Dorsolateral prefrontal cortex (tissue), 122 donors: ENCODE measurements at places on chromosomes 12 and 14. TPM values are rescaled to one million over a fixed set of nuclear protein-coding genes. Genes with fewer than 3 reads are reported as not detected.
A peak's percentile ranks its signal among the peaks of the same experiment; 100 is the strongest.

Gene TAPBPL
- total RNA-seq: 10.7 TPM

Gene PIK3C2G
- total RNA-seq: 0.62 TPM

Gene DLK1
- not detected for total RNA-seq

Gene TAS2R42
- total RNA-seq: not detected

Gene SERPINA10
- not detected for total RNA-seq

Gene SYNE3
- 13.3 TPM for total RNA-seq

Gene CACNA1C
- 46.9 TPM for total RNA-seq

Gene GRIP1
- 31.1 TPM for total RNA-seq

Gene TRPV4
- total RNA-seq: not detected

Gene IAPP
- total RNA-seq: not detected

Gene CARMIL3
- total RNA-seq: 7.5 TPM

DNA sequence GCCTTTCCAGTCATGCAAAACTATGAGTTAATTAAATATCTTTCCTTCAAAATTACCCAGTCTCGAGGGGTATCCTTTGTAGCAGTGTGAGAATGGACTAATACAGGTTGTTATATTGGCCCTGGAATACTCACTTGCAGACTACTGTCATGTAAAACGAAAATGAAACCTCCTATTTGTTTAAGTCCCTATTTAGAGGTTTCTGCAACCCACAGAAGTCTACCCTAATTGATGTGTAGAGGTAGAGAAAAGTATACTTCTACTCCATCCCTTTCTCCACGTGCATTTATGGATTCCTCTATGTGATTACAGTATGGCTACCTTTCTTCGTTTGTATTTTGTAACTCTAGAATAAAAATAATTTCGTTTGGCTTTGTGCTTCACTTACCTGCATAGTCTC is 371.1 kb downstream of the FSCB start:
- no peak for DNase-seq

DNA sequence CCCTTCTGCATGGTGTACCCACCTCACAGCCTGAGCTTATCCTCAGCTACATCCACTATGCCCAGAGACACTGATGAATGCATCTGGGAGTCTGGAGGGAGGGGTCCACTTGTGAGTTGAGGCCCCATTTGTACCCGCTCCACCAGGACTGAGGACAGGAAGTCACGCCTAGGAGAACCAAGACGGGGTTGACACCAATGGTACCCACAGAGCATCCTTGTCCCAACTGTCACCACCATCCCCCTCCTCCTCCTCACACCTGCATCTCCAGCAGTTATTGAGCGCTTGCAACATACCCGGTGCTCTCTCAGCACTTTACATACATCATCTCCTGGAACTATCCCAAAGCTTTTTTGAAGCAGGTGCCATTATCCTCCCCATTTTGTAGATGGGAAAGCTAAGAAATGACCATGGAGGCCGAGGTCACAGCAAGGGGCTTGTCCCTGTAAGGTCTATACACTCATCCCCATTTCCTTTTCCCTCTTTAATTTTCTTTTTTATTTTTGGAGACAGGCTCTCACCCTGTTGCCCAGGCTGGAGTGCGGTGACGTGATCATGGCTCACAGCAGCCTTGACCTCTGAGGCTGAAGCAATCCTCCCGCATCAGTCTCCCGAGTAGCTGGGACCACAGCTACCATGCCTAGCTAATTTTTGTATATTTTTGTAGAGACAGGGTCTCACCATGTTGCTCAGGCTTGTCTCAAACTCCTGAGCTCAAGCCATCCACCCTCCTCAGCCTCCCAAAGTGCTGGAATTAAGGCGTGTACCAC is 31.7 kb downstream of the DGLUCY start:
- no peak for DNase-seq

GRCh38 chr12:16150276-16150675 is 127.2 kb downstream of the SLC15A5 start:
- DNase-seq: no peak

DNA sequence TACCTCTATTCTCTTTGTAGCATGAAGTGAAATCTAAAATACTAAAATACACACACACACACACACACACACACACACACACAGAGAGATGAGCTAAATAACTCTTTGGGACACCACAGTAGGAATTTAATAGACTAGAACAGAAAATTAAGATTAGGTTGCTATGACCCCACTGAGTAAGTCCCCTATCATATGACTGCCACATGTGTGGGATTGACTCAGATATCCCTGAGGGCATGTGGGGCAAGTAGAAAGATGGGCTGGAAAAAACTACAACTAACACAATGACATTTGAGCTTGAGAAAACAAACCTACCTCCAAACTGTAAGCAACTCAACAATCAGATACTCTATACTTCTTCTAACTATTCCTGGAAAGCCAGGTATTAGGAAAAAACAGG is 27.0 kb downstream of the SLC25A21 start:
- DNase-seq: no peak

DNA sequence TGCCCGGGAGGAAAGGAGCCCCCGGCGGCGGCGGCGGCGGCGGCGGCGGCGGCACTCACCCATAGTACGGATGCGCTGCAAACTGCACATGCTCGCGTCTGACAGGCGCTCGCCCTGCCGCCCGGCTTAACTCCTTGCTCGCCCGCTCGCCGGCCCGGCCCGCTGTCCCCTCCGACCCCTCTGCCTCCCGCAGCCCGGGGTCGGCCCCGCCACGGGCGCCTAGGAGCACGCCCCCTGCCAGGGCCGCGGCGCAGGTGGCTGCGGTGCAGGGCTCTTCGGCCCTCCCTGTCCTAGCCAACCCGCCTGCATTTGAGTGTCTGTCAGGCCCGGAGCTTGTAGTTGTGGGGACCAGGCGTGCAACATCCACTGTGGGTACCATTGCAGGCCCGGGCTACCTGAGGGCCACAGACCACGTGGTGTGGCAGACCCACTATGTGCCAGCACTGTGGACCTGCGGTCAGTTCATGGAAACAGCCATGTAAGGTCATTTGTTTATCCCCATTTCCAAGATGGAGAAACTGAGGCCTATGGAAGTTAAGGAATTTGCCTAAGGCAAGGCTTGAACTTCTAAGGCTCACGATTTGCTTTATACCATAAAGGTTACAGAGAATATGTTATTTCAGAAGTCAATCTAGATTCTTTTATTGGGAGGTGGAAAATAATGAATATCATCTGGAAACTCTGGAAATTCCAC is 17.6 kb upstream of the PLEKHH1 start:
- no peak for DNase-seq

GRCh38 chr12:103197725-103198388 is 240.4 kb downstream of the ASCL1 start:
- DNase-seq: no peak

- DNase-seq: no peak
These were observed 146.5 kb downstream of the TTC7B start for GRCh38 chr14:90669731-90670130.

DNA sequence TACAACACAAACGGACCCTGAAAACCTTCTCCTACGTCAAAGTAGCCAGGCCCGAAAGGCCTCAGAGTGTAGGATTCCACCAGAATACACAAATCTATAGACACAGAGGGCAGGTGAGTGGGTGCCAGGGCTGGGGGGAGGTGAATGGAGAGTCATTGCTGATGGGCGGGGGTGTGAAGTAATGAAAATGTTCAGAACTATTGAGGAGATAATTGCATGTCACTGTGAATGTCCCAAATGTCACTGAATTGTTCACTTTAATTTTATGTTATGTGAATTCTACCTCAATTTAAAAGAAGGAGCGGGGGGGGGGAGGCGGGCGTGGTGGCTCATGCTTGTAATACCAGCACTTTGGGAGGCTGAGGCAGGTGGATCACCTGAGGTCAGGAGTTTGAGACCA is 36.0 kb downstream of the P2RX4 start:
- no peak for DNase-seq

DNA sequence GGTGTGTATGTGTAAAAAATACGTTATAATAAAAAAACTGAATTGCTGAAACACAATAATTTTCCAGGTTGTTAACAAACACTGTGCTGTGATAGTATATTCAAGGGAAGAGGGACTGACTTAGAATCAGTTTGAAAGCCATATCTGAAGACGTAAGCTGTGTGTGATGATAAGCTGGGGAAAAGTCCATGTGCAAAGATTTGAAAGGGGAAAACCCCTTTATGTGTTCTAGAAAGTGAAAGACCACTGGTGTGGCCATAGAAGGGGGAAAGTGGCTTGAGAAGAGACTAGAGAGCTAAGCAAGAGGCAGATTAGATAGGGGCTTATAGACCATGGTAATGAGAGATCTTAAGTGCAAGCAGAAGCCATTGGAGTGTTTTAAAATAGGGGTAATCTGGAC is 195.9 kb upstream of the GZMB start:
- DNase-seq: no peak

DNA sequence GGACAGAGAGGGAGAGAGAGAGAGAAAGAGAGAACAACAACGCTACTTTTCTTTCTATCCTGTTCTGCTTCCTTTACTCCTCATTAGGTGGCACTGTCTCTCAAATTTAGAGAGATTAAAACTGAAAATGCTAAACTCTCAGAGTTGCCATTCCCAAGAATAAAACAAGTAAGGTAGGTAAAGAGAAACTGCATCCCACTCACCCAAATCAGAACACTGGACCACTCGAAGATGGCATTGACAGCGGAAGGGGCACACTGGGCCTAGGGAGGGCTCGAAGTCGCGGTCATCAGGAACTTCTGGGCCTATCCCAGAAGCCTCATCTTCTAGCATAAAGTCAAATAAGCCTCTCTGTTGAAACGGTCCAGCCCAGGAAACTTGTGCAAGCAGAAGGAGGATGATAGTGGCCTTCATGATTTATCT is 4.5 kb downstream of the DCN start:
- DNase-seq: no peak

DNA sequence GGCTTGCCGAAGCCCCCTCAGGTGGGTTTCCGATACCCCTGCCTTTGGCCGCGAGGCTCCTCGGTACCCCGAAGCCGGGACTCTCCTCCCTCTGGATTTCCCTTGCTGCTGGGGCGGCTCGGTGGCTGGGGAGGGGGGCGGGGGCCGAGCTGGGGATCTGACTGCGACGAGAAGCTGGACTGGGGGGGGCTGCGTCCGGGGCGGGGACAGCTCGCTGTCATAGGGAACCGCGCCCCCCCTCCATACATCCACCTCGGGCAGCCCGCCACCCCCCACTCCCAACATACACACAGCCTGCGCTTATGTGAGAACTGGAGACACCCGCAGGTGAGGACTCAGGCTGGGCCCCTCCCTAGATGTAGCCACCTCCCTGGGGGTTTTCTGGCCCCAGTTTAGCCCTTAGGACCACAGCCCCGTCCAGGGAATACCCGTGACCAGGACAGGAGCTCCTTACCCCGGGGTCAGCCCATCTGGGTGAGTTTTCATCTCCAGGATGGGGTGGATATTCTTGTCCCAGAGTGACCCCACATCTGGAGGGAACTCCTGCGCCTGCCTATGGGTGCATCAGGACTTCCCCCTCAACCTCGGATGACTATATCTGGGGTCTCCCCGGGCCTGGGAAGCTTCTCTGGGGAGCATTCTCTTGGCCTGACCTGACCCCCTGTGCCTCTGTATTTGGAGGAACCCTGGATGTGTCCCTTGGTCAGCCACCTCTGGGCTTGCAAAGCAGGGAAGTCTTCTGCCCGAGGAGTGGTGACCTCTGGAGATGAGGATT is 687 bp downstream of the ASIC1 start:
- peak; percentile 37 for DNase-seq

- peak; percentile 43 for DNase-seq
These were observed 3.3 kb downstream of the CD4 start for GRCh38 chr12:6792522-6793201.

GRCh38 chr12:108273217-108273616 is 65.9 kb downstream of the CMKLR1 start:
- DNase-seq: no peak

- no peak for DNase-seq
These were observed 354.8 kb upstream of the SOX5 start for GRCh38 chr12:24304285-24304684.

GRCh38 chr12:38099686-38100085 is 216.9 kb upstream of the ALG10B start:
- DNase-seq: no peak

DNA sequence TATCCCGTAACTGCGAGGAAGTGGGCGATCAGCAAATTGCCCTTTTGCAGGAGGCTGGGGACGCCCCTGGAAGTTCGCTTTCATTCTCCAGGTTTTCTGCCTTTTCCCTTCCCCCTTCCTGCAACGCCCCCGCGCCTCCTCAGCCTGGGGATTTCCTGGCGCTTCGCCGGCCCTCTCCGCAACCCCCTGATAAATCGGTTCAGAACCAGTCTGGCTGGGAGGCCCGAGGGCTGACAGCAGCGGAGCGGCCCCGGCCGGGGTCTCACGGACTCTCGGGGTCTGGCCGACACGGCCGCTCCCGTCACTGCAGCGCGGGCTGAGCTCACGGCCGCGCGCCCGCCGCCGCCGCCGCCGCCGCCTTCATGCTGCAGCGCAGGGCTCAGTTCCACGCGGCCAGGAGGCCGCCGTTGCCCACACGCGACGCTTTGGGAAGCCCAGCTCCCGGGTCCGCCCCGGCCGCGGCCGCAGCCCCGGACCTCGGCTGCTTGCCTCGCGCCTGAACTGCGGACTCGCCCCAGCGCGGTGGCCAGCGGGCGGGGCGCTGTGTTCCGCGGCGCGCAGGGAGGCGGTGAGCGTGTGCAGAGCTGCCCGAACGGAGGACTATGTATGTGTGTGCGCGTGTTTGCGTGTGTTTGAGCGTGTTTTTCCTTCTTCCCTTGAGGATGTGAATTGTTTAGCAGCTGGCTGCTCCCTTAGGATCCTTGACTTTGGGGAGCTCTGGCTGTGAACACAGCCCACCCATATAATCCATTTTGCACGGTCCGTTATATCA is at the start of gene LRFN5:
Gene LRFN5 (plus strand): TSS at position 345 of the 772 bp plus-strand sequence.
- DNase-seq: peak; percentile 56

GRCh38 chr12:83114966-83115365 is 428.3 kb downstream of the TMTC2 start:
- DNase-seq: no peak

DNA sequence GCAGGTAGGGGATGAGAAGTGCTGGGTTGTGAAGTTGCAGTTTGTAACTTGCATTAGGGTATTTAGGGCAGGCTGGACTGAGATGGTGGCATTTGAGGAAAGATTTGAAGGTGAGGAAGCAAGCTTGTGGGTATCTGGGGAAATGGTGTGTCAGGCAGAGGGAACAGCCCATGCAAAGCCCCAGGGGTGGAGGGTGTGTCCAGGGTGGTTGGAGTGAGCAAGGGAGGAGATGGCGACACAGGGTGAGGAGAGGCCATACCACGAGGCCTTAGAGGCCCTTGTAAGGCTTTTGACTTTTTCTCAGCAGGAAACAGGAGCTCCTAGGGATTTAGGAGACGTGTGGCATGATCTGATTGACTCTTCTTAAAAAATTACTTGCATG is 136.9 kb downstream of the NUAK1 start:
- DNase-seq: no peak

GRCh38 chr12:33180918-33181317 is 258.7 kb downstream of the SYT10 start:
- DNase-seq: no peak

GRCh38 chr12:124938587-124938986 is 24.1 kb upstream of the UBC start:
- DNase-seq: no peak
